Amygdala (tissue), 56 donors: ENCODE measurements at places on chromosomes 2 and 18.

GRCh38 chr2:236852977-236853374 lies 232.7 kb upstream of the COPS8 start:
- DNase-seq = no peak

- no peak for DNase-seq
These were observed 288.9 kb downstream of the RDH14 start for GRCh38 chr2:18271370-18272147.

DNA sequence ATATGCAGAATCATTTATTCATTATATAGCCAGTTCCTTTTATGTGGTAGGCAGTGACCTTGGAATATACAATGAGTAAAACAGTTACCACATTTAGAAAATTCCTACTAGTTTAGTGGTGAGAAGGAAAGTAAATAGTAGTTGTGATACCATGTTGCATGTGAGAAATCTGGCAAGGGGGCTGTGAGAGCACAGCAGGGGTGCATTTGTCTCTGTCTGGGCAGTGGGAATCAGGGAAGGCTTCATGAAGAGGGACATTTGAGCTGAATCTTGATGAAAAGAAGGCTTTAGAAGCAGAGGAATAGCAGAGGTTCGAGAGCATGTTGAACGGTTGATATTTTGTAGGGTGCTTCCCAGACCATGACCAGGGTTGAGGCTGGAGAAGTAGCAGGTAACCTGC lies 78.7 kb downstream of the RAB3GAP1 start:
- DNase-seq = no peak

DNA sequence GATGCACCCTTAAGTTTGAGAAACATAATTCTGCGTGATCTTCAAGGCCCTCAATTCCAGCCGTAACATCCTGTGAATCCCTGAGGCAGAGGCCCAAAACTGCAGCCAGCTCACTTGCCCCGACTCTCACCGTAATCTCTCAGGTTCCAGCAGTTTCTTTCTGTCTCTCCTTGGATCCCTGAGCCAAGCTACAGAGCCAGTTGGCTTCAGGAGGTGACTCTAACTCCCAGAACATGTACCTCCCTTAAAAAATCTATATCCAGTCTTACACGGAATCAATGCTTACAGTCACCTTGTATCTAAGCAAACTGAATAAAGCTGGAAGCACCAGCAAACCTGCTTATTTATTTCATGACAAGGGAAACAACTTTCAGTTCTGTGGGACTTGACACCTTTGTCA lies 300.4 kb downstream of the SETBP1 start:
- no peak for DNase-seq

- no peak for DNase-seq
These were observed 137.9 kb downstream of the DOCK10 start for GRCh38 chr2:224904381-224904780.

GRCh38 chr2:109162999-109163398 lies 34.0 kb downstream of the SH3RF3 start:
- no peak for DNase-seq

DNA sequence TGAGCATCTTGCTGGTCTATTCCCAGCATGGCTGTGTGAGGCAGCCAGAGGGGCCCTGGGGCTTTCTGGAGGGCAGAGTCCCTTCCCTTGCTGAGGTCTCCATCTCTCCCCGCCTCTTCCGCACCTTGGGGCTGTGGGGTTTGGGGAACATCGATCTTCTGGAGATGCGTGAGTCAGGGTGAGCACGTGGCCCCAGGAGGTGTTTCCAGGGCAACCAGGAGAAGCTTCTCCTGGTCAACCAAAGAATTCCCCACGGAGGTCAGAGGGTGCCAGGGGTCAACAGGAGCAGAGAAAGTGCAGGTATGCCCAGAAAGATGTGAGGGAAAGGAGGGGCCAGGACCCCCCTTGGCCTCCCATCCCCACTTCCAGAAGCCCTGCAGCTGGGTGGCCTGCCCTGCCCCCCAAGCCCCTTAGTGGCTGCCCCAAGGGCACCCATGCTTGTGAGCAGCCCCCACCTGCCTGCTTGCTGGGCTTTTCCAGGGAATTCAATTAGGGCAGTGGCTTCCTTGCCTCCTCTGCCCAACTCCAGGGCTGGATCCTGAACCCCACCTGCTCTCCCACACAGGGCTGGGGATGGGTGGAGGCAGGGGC lies 2.8 kb upstream of the PROM2 start:
- no peak for DNase-seq

- no peak for DNase-seq
These were observed 568.2 kb downstream of the THSD7B start for GRCh38 chr2:137333386-137334165.

GRCh38 chr18:22678486-22678885 lies 254.6 kb upstream of the RBBP8 start:
- DNase-seq = no peak

DNA sequence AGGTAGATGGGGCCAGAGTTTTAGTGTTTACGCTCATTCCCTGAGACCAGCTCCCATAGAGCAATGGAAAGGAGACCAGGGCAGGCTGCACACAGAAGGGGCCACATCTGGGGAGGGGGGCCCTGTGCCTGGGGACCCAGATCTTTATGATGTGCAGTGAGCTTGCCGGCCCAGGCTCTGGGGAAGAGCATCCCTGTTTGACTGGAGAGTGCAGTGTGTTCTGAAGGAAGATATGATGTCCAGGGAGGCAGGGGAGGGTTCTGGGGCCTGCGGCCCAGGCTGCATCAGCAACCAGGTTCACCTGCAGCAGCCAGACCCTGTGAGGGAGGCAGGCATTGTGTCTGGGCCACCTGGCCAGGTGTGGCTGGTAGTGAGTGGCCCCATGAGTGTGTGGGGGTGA lies 13.8 kb downstream of the TPO start:
- DNase-seq = no peak

DNA sequence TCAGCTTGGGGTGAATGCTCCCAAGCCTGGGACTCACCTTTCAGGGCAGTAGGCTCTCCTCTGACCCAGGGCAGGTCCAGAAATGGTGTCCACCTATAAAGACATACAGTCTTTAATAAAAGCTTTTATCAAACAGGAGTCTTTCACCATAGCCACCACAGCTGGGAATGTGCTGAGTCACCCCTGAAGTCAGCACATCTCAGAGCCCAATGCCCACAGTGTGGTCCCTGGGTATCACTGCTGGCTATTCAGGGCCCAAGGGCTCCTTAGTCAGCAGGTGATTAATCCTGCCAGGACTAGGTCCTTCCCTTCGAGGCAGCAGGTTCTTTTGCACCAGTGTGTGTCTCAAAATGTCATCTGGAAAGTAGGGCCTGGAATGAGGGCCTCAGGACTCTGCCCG lies 181.9 kb downstream of the MEMO1 start:
- DNase-seq = no peak

DNA sequence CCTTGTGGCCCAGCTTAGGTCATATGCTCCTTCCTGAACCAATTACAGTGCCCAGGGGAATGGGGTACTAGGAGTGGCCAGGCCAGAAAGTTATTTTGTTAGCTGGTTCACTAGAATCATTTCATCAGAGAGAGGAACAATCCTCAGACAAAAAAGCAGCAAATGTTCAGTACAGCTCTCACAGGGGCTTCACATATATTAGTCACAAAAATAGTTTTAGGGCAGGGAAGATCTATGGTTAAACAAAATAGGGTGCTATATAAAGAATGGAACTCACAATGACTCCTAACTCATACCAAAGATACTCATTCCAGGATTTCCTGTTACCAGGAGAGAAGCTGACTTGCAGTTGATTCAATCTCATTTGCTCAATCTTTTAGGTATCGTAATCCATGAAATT lies 71.0 kb downstream of the CWC22 start:
- DNase-seq = no peak

DNA sequence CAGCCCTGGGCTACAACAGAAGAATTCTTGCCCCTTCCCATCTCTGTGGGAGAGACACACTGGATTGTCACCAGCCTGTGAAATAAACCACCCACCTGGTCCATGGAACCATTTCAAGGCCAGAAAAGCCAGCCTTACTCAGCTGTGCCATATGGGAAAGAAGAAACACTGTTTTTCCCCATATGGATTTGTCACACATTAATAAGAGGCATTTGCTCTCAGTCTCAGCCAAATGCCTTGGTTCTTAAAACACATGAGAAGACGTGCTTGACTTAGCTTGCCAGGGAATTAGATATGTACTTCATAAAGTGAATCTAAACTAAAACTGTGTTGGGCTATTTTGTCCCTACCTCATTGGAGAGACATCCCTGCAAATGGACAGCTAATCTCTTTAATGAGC lies 308.6 kb upstream of the TNP1 start:
- no peak for DNase-seq

GRCh38 chr2:218398437-218399390 lies 954 bp upstream of the CTDSP1 start:
- DNase-seq = no peak

- DNase-seq = no peak
These were observed 40.8 kb upstream of the CFAP36 start for GRCh38 chr2:55478610-55479304.

- DNase-seq = no peak
These were observed 136.6 kb upstream of the RMP24 start for GRCh38 chr18:35835833-35836232.

DNA sequence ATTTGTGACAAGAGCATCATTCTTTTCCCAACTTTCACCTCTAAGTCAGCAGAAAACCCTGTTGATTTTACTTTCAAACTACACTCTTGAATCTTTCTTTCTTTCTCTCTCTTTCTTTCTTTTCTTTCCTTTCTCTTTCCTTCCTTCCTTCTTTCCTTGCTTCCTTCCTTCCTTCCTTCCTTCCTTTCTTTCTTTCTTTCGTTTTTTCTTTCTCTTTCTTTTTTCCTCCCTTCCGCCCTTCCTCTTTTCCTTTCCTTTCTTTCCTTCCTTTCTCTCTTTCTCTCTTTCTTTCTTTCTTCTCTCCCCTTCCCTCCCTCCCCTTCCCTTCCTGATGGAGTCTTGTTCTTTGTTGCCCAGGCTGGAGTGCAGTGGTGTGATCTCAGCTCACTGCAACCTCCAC lies 649.5 kb downstream of the PLCL1 start:
- no peak for DNase-seq

GRCh38 chr2:59774821-59775433 lies 778.5 kb downstream of the BCL11A start:
- no peak for DNase-seq

DNA sequence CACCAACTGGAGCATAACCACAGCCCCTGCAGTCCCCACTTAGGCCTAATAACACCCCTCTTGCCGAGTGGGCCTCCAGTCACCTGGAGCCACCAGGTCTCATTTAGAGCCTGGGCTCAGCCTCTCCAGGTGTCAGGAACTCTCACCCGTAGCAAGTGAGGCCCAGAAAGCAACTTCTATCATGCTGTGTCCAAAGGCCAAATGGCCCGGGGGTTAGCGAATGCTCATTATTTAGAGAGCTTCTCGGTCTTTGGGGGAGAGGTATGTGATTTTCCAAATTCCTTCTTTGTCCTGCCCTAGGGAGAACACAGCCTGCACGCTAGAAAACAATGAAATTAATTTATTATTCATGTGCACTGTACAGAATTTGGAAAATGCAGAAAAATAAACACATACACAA lies 109.9 kb upstream of the PTPRM start:
- DNase-seq = no peak

DNA sequence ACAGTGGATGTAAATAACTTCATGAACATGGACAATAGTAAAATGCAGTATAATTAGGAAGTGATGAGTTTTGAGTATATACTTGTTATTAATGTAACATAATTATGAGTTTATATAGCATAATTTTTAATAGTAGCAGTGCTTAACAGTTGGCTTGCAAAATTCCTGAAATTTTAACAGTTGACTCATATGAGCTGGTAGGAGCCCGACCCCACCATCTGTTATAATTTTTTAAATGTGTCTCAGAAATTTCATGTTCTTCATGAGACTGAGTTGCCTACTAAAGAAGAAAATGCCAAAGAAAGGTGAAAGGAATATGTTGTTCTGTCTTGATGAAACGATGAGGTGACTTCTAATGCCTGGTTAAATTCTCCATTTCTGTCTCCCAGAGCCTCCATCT lies 62.6 kb downstream of the ITGB1BP1 start:
- DNase-seq = no peak

GRCh38 chr2:204505946-204506345 lies 39.3 kb upstream of the PARD3B start:
- no peak for DNase-seq

- no peak for DNase-seq
These were observed 40.0 kb upstream of the STPG4 start for GRCh38 chr2:47195148-47195547.

DNA sequence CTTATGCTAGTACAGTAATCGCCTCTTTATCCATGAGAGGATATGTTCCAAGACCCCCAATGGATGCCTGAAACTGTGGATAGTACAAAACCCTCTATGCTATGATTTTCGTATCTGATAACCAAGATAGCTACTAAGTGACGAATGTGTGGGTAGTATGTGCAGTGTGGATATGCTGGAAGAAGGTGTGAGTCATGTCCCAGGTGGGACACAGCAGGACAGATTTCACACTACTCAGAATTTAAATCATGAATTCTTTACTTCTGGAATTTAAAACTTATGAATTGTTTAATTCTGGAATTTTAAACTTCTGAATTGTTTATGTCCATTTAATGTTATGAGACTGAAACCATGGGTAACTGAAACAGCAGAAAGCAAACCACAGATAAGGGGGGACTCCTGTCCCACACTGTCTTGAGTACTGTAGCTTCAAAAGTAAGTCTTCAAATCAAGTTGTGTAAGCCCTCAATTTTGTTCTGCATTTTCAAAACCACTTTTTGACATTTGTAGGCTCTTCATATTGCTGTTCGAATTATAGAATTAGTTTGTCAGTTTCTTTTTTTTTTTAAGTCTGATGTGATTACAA lies 116.0 kb downstream of the LTBP1 start:
- no peak for DNase-seq

GRCh38 chr18:80179857-80180558 lies 67.3 kb downstream of the PARD6G start:
- no peak for DNase-seq

DNA sequence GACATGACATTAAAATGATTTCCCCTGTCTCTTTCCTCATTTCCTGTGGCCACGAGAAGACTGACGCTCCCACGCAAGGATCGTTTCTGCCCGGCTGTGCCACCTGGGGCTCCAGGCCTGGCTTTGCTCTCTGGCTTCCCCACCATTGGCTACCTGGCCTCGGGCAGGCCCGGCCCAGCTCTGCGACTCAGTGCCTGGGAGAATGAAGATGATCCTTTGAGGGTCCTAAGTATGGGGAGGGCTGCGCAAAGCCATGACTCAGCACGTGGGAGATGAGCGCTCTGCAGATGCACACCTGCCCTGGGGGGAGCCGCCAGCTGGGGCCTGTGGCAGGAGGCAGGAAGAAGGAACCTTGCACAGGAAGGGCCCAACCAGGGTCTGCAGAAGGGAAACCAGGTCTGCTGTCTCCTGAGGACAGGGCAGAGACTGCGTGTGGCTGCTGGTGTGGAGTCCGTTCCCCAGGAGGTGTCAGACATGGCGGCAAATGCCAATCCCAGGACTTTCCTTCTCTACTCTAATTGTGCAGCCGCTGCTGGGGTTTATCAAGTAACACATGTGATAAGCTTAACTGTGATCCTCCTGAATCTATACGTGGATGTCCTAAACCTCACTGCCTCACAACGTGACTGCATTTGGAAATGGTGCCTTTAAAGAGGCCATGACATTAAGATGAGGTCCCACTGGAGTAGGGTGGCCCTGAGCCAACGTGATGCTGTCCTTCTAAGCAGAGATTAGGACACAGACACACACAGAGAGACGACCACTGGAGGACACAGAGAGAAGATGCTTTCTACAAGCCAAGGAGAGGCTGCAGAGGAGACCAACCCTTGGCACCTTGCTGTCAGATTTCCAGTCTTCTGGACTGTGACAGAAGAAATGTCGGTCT lies 32.9 kb downstream of the MBP start:
- no peak for DNase-seq

GRCh38 chr2:177753682-177754491 lies 318.7 kb downstream of the PDE11A start:
- DNase-seq = peak; percentile 61

GRCh38 chr2:44668336-44668735 lies 273.2 kb upstream of the SIX3 start:
- DNase-seq = no peak

GRCh38 chr18:48293954-48294898 lies 115.0 kb downstream of the ZBTB7C start:
- DNase-seq = no peak
